KBM-7 (cell line): ENCODE measurements at places on chromosomes 3 and 15.

DNA sequence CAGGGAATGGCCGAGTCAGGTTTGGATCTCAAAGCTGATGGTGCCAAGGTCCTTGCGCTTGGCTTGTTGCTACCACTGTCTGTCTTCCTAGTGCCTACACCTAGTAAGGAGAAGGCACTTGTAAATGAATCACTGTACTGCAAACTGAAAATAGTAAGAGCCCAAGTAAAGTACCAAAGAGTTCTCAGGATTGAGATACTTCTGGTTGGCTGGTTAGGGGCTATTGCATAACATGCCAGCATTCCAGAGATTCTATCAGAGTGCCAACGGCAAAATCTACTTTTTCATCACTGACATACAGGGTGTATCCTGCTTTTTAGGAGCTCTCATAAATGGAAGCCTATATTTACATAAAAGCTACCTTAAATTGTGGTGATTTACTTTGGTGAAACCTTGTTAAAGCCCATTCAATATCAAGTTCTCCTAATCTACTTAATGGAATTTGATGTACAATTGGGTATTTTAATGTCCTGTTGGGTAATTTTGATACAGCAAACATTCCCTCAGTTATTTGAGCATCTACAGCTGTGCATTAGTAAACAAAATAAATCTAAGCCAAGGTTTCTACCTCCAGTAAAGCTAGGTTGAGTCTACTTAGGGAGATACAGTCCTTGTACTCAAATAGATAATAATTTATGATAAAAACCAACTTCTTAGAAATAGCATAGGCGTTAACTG, 30.7 kb upstream of the CHD2 start:
- DNase-seq = no peak

GRCh38 chr3:158272081-158272480, 162.2 kb downstream of the RSRC1 start:
- DNase-seq = no peak

DNA sequence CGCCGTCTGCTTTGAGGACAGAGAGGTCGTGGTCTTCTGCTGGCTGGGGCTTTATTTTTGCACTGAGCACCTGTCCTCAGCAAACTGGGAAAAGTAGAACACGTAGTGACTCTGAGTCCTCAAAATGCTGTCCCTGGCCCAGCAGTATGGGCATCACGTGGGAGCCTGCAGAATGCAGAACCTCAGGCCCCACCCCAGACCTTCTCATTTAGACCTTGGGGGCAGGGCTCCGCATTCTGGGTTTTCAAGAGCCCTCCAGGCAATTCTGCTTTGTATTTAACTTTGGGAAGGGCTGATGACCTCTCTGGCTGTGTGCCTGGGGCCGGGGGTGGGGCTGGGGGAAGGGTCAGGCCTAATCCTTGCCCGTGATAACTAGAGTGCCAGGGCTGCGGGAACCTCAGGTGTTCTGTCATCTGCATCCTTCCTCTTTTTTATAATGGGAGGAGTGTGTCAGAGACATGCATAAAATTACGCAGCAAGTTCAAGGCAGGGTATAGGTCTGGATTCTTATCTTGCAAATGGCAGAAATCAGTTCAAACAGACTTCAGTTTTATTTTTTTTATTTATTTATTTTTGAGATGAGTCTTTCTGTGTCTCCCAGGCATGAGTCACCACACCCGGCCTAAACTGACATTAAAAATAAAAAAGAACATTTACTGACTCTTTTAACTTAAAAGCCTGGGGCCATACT, 11.1 kb downstream of the SLC6A6 start:
- peak; percentile 53 for DNase-seq

- no peak for DNase-seq
These were observed 4.9 kb downstream of the NT5DC2 start for GRCh38 chr3:52528586-52529375.

- peak; percentile 90 for DNase-seq
These were observed 42.9 kb downstream of the TBC1D2B start for GRCh38 chr15:78034495-78035191.

DNA sequence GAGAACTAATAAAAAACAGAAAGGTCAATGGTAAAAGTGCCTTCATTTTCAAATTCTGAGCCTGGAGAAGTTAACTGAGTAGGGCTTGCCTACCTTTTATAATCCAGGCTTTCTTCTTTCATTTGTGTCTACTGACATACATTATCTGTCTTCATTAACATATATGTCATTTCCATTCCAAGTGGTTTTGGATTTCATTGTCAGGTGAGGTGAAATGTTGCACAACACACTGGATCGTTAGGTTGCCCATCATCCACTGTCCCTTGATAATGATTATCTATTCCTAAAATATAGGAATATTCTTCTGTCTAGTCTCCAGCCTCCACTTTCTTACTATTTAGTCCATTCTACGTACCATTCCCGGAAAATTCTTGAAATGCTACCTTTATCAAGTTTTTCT, 55.0 kb upstream of the CP start:
- DNase-seq = no peak

DNA sequence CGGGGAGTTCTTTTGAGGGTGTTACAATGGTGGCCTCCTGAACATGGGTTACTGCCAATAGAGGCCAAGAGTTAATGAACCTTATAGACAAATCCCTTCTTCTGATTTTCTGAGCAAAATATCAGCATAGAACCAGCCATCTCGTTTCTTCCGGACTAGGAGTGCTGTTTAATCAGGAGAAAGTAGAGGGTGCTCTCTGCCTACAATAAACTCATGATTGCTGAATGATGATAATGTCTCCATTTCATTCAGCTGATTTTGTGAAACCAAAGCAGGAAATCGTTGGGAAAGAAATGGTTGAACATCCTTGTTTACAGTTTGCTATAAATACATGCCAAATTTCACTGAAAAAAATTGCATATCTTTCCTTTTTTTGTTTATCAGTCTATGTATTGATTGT, 142.8 kb upstream of the PLSCR5 start:
- no peak for DNase-seq

DNA sequence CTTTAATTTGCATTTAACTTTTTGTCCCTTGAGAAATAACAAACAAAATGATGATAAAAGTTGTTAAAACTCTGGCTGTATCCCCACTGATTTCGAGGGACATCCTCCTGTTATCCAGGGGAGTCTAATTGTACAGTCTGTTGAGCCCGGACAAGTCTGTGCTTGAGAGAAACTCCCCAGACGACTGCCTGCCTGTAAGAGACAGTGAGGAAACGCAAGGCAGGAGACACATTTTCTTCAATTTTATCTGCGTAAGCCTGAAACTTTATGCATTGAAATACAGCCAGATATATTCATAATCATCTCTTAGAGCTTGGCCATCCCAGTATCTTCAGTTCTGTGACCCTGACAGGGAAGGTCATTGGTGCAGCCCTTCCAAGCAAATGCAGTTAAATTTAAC, 97.7 kb downstream of the ROBO2 start:
- DNase-seq = no peak

DNA sequence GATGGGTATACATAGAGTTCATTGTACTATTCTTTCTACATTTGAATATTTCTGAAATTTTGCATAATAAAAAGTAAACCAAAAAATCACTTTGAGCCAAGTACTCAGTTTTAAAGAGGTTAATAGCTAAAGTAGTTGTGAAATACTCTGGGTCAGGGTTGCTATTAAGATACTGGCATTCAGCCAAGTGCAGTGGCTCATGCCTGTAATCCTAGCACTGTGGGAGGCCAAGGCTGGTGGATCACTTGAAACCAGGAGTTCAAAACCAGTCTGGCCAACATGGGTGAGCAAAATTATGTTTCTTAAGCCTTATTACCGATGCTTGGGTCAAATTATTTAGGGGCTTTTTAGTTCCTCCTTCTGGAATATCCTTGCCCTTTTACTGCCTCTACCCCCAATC, 122.0 kb upstream of the MELTF start:
- peak; percentile 43 for DNase-seq

DNA sequence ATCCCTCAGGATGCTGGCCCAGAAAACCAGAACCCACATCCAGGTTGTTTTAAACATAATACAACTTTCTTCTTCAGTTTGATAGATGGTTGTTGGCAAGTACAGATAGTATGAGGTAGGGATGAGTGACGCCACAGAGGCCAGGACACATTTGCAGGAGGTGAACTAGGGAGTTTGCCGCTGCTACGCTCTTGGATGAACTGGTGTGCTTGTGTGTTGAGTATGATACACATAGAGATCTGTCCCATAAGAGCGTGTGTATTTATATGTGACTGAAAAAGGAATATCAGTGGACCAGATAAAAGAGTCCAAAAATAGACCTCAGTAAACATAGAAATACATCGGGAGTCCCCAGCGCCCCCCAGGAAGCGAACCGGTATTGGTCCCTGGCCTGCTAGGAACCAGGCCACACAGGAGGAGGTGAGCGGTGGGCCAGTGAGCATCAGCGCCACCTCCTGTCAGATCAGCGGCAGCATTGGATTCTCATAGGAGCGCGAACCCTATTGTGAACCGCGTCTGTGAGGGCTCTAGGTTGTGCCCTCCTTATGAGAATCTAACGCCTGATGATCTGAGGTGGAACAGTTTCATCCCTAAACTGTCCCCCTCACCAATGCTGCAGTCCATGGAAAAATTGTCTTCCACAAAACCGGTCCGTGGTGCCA, 98.1 kb downstream of the LRRK1 start:
- peak; percentile 27 for DNase-seq

GRCh38 chr15:55151631-55152030, 45.1 kb downstream of the RSL24D1 start:
- DNase-seq = no peak

GRCh38 chr3:62144482-62144881, 228.9 kb downstream of the FEZF2 start:
- no peak for DNase-seq

DNA sequence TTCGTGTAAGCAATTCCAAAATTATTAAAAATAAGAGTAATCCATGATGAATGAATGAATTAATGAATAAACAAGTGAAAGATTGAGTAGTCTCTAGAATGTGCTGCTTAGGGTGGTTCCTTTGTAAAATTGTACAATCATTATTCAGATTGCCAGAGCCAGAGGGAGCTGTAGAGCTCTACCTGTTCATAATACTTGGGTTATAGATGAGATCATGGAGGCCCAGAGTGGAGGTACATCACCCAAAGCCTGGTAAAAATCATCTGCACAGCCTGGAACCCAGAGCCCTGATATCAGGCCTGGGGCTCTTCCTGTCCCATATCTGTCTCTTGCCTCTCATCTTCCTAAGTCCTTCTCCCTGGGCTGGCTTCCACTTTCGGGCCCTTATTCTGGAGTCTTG, 297.2 kb downstream of the RPLP1 start:
- DNase-seq = peak; percentile 41

DNA sequence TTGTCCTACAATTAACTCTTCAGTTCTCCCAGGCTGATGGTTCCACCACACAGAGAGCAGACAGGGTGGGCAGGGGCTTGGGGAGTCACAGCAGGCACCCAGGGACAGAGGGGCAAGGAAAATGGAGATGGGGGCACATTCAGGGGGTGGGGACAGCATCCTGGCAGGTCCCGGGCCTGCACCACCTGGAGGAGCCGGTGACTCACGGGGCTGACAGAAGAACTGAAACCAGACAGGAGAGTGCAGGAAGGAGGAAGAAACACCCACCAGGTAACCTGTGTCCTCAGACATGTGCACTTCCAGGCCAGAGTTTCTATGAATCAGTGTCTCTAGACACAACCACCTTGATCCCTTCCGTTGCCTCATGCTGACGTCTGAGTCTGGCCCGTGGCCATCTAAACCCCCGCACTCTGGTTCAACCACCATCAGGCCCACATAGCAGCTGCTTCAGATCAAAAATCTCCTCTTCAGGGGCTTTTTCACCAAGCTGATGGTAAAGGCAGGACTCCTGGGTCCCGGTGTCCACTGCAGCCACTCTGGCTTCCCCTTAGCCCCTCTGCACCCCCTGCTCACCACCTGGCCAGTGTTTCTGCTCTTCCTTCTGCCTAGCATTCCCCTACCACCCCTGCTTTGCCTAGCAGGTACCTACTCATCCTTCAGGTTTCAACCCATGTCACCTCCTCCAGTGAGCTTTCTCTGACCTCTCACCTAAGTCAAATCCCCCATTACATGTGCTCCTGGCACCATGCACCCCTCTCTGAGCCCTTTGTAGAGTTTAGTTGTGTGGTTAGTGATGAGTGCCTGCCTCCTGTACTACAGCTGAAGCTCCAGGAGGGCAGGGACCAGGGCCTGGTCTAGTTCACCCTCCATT, 16.5 kb upstream of the CYP11A1 start:
- no peak for DNase-seq

- no peak for DNase-seq
These were observed 187.5 kb downstream of the NAALADL2 start for GRCh38 chr3:175046601-175047000.

DNA sequence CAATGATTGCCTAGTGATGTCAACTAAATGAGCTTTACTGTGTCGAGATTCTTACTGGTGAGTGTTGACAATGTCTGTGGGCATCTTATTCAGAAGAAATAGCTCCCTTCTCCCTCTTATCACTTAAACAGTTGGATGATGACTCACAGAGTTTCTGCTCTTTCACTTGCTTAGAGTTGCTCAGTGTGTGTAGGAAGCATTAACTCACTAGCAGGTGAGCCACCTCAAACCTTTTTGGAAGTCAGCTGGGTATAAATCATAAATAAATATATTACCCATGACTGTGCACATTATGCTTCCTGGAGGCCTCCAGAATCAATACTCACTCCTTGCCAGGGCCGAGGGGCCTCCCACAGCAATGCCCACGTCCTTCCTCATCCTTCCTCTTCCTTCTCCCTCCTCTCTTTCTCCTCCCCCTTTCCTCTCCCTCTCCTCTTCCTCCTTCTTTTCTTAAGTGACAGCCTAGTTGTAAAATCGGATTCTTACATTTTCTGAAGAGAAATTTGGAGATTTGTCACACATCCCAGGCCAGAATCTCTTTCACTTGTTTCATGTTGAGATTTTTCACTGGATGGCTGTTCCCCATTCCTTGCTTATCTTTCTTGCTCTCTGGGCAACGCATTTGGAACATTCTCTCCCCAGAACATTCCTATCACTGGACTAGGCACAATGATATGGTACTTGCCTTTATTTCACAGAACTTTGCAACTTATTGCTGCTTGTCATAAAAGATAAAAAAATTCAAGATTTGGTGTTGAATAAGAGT, 17.5 kb downstream of the SHC4 start:
- peak; percentile 47 for DNase-seq
